SK-N-SH treated with all-trans-retinoic acid at 6 μM for 48 hours (cell line): ENCODE measurements at places on chromosomes 2 and 18.

- no peak for ATAC-seq
Observed at GRCh38 chr2:101399021-101399799, 11.9 kb upstream of the CREG2 start.

- no peak for ATAC-seq
Observed at GRCh38 chr2:5693287-5694201, 1.4 kb downstream of the SOX11 start.

DNA sequence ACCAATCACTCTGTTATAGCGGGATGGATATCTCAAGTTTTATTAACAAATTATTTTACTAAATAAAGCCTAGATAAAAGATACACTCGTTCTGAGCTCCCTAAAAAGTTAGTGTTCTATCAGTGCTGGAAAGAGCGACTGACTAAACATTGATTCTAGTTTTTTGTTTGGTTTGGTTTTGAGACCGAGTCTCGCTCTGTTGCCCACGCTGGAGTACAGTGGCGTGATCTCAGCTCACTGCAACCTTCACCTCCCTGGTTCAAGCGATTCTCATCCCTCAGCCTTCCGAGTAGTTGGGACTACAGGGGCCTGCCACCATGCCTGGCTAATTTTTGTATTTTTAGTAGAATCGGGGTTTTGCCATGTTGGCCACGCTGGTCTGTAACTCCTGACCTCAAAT, 73.8 kb upstream of the CDCA7 start:
- no peak for ATAC-seq

DNA sequence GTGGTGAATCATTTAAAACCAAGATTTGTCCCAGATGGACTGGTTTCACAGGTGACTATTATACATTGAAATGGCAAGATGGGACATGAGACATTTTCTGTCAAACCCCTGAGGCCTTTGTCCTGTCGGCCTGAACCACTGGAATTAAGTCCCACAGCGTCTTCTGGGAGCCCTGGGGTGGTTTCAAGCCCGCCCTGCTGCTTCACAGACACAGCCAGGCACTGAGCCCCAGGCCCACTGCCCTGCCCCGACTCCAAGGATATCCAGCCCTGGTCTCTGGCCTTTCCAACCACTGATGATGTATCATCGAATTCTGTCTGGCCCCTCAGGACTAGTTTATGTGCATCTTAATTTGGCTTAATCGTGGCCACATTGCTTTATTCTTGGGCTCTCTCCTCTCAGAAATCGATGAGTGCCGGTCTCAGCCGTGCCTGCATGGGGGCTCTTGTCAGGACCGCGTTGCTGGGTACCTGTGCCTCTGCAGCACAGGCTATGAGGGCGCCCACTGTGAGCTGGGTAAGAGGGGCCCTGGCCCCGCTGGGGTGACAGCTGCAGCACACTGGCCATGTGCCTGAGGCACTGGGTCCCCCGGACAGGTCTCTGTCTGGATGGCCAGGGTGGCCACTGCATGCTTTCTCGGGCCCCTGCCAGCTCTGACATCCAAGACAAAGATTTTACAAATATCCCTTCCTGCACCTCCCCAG, 39.5 kb downstream of the MTERF4 start:
- ATAC-seq = no peak

- no peak for ATAC-seq
Observed at GRCh38 chr2:145592361-145592760, 1072.4 kb upstream of the ZEB2 start.

GRCh38 chr2:17869128-17869527, 9.3 kb upstream of the KCNS3 start:
- ATAC-seq = no peak

DNA sequence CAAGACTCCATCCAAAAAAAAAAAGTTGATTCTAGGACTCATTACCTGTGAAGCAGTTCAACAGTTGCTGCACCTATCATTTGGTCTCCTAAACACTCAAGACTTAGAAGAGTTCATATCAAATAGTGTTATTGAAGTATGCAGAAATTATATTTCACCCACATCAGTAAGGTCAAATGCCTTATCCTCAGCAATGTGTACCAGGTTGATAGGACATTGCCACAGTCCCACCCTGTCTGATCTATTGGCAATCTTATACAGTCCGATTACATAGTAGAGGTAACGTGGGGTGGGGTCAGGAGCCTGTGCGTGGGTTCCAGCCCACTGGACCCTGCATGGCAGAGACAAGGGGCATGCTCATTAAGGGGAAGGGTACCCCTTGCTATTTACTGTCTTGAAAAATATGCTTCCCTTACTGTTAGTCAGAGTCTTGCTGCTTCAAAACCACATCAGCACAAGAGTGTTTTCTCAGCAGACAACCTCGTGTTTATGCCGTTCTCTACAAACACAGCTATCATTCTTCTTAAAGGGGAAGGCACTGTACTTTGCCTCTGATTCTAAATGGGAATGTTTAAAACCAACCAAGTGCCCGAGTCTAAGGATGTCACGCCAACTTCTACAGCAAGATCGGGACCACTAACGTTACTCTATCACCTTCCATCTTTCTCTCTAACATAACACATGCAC, 115.2 kb downstream of the MTCL1 start:
- ATAC-seq = no peak

DNA sequence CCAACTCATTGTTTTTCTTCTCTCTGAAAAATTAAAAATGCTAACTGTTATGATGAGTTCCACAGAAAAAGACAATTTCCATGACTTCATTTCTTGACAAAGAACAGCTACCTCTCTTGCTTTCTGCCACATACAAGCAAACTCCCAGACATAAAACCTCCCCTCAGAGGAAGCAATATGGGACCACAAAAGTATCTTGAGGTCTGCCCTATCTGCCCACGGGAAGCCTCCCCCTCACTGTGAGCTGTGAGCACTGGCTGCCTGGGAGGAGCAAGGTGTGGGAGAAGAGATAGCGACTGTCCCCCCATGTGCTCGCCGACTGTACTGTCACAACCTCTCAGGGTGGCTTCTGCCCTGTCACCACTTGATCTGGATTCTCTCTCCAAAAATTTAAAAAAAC, 69.7 kb upstream of the NRP2 start:
- ATAC-seq = peak; percentile 41

- no peak for ATAC-seq
Observed at GRCh38 chr2:188785061-188785460, 189.1 kb upstream of the COL3A1 start.

DNA sequence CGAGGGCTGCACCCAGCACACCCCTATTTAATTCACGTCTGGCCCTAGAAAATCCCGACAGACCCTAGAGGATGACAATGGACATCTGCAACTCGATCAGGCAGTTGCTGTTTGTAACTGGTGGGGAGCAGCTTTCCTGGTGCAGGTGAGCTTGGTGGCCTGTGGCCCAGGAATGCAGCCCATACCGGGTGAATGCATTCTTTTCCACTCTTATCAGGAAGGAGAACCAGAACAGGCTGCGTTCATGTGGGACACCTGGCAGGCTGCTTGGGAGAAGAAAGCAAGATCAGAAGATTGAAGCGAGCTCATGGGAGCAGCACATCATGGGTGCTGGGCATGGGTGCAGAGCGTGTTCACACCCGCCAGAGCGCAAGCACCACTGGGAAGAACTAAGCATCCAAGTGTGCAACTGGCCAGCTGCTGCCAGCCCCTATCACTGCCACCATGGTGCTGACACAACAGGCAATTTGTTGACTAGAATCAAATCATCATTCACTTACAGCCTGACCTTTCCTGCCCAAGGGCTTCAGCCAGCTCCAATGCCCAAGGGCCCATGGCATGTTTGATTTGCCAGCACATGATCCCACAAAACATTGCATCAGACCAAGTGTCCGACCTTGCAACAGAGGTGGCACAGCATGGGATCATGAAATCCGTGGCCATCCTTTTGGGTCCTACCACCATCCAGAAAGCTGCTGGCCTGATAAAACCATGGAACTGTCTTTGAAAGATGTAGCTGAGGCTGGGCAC, 241.7 kb upstream of the ID2 start:
- ATAC-seq = no peak

DNA sequence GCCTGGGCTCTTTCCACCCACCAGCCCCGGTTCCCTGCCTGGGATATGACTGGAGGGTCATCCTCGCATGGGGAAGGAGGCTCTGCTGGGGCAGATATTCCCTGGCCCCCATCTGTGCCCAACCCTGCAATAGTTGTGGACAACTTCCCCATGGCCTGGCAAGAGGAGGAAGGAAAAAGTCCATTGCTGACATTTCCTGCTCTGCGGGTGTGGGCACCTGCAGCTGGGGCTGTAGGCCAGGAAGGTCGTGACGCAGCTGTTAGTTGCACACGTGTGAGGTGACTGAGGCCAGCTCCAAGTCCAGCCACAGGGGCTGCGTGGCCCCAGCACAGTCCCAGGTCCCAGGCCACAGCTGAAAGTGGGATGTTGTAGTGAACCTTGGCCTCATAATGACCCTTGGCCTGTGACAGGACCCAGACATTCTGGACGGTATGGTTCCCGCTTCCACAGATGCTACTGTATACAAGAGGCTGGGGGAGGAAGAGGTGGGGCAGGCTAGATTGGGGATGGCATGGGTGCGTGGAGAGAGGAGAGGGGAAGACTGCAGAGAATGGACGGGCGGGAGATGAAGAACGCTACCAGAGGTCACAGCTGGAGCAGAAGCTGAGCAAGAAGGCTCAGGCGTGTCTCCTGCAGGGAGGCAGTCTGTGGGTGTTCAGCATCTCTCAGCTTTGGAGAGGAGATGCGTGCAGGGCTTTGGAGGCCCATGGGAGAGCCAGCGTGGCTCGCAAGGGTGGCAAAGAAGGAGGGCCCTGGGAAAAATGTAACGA, 22.1 kb downstream of the OTOF start:
- ATAC-seq = no peak

- no peak for ATAC-seq
Observed at GRCh38 chr2:146129231-146129630, 1609.3 kb upstream of the ZEB2 start.

GRCh38 chr2:241125626-241126025, 23.5 kb upstream of the MTERF4 start:
- ATAC-seq = no peak

DNA sequence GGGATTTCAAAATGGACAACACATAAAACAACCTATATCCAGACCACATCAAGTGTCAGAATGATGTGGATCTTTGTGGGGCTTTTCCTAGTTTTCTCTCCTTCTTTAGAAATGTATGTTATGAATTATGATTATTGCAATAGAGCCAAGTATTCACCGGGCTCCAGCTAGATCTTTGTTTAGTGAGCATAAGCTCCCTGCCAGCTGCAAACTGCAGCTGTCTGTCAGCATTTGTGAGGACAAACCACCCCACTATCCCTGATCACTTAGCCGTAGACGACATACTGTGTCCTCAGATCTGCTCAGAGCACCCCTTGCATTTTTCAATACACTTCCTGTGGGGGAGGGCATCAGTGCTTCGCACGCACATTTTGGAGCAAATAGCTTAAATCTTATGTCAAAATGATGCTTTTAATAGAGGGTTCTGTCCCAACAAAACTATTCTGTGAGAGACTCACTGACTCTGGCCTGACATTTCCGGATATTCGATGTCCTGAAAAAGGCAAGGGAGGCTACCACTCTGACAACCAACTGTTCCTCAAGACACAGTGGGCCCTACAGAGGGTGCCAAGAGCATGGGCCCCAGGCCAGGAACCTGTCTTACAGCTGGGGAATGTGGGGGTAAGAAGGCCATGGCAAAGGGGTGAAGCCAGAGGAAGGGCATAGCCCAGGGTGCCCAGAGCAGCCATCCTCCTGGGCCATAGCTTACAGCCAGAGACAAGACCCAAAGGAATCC, 346.0 kb downstream of the ARHGAP15 start:
- no peak for ATAC-seq

DNA sequence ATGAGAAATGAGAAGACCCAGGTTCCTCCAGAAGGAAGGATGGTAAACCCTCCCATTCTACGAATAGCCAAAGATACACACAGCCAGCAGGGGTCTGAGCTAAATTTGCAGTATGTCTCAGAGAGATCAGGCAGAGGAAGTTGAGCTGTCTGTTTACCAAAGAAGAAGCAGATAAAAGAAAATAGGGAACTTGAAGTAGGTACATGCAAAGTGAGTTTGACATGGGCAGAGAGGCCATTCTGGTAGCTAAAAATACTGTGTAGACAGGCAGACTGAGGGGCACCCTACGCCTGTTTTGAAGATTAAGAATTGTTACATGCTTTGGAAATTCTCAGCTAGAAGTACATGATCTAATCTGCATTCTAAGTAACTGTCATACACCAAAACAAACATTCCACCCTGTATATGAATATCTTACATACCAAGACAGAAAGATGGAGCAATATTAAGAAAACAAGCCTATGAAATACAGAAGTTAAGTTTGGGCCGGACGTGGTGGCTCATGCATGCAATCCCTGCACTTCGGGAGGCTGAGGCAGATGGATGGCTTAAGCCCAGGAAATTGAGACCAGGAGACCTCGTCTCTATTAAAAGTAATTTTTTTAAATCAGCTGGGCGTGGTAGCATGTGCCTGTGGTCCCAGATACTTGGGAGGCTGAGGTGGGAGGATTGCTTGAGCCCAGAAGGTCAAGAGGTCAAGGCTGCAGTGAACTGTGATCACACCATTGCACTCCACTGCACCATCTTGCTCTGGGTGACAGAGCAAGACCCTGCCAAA, 157.9 kb downstream of the ANKRD44 start:
- ATAC-seq = peak; percentile 54

- no peak for ATAC-seq
Observed at GRCh38 chr18:5122272-5122671, 74.8 kb downstream of the AKAIN1 start.

DNA sequence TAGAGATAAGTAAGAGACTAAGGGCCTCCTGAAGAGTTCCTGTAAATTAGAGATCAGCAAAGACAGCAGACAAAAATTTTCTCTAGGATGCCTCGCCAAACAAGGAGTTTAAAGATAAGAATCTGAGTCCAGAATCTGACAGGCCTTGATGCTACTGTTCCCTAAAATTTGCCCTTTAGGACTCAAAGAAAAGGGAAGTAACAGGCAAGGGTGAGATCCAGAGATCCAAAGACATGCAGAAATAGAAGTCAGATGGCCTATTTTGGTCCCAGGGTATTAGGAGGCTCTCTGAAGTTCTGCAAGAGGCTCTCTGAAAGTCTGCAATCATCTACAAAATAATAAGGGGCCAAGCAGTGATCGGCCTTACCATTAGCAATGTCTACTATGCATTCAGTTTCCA, 33.0 kb downstream of the GALNT5 start:
- no peak for ATAC-seq

GRCh38 chr2:84495539-84496146, 20.7 kb upstream of the DNAH6 start:
- ATAC-seq = peak; percentile 81
